ENCODE measurements at places on chromosomes 16 and 17.
A peak's percentile ranks its signal among the peaks of the same experiment; 100 is the strongest.

- DNase-seq = no peak
Measured at GRCh38 chr17:14306596-14306995, 5.7 kb downstream of the HS3ST3B1 start.

GRCh38 chr16:27476240-27476639, 73.5 kb downstream of the GTF3C1 start:
- DNase-seq = no peak

DNA sequence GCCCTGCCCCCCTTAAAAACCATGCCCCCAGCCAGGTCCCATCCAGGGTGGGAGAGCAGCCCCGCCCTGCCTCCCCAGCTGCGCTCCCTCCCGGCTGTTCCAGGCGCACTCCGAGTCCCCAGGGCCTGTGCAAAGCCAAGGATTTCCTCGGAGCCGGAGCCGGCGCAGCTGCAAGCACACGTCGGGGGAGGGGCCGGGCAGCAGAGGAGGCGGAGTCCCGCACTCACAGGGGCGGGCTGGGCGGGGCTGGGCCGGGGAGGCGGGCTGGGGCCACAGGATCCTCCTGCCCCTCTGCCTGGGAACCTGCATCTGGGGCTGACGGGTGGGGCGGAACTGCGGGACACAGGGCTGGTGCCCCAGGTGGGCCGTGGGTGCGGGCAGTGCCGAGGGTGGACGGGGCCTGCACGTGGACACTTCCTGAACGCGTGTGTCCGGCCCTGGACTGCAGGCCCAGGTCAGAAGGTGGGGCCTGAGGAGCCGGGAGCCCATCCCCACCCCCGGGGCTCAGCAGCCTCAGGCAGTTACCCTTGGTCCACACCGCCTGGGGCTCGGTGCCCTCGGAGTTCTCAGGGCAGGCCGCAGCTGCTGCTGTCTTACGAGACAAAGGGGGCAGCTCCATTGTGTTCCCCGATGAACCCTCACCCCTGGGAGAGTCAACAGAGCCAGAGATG, 24.0 kb upstream of the SSTR5 start:
- peak; percentile 33 for DNase-seq

- DNase-seq = no peak
Measured at GRCh38 chr17:61818225-61818624, 45.1 kb downstream of the BRIP1 start.

GRCh38 chr16:31348579-31348978, 6.4 kb upstream of the ITGAX start:
- DNase-seq = no peak

GRCh38 chr17:8151641-8152111, 528 bp downstream of the PER1 start:
- DNase-seq = peak; percentile 54

DNA sequence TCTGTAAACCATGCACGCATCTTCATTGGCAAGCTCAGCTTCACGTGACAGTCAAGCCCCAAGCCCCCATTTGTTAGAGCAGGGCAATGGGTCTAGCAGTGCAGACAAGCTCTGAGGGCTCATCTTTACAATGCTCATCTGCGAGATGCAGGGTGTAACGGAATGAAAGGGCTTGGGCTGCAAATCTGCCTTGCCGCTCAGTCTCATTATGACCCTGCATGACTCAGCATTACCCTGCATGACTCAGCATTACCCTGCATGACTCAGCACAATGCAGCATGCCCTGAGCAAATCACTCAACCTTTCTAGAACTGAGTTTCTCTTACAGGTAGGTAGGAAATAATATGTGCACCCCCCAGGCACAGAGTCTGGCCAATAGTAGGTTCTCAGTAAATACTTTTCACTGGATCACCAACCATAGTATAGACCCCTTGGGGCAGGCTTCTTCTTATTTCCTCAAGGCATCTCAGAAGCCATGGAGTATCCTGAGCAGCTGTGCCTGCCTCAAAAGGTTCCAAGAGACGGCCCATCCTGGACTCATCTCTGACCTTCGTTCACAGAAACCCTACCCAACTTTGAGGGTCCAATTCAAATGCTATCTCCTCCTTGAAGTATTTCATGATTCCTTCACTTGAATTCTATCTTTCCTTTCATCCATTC, 391.3 kb upstream of the CDH5 start:
- DNase-seq = no peak

- DNase-seq = no peak
Measured at GRCh38 chr16:29656688-29657523, 6.1 kb upstream of the SPN start.

DNA sequence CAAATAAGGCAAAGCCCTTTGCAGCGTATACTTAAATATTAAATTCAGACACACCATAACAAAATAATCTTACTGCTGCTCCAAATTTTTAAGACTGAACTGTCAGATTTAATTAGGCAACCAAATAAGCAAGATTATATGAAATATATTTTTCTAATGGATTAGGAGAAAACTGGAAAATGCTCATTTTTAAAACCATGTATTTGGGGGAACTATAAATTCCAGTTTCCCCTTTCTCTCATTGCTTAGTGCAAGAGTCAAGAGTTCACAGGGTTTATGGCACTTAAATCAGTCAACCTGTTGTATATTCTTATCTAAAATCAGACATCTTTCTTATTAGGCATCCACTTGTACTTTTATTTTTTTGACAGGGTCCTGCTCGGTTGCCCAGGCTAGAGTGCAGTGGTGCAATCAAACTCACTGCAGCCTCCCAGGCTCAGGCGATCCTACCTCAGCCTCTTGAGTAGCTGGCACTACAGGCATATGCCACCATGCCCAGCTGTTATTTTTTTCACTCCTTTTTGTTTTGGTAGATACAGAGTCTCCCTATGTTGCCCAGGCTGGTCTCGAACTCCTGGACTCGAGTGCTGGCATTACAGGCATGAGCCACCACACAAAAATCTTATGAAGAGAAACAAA, 2.1 kb upstream of the KANSL1 start:
- DNase-seq = no peak

GRCh38 chr16:50763211-50763610, 21.3 kb downstream of the CYLD start:
- no peak for DNase-seq

- DNase-seq = no peak
Measured at GRCh38 chr17:6356562-6356961, 78.4 kb downstream of the AIPL1 start.

DNA sequence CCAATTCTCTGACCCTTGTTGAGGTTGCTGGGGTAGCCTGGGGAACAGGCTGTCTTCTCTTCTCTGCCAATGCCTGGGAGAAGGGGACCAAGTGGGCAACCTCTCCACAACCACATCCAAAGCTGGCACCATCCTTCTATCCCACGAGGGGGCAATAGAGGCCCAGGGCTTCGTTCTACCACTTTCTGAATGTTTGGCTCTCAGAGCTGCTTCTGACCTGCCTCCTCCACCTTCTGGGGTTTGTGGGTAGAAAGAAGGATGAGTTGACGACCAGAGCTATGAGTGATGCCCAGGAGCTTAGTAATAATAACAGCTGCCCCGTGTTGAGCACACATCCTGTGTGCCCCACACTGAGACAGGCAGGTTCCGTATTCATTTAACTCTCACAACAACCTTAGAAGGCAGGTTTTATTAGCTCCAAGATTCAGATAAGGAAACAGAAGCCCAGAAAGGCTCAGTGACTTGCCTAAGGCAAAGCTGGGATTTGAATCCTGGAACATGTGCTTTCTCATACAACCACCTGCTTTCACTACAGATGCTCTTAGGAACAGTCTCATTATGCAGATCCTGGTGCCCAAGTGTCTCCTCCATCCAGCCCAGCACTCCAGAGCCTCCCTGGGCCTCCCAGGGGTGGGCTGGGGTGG, 11.1 kb downstream of the TSPOAP1 start:
- peak; percentile 79 for DNase-seq

GRCh38 chr17:29880031-29880430, 50.0 kb downstream of the SSH2 start:
- no peak for DNase-seq

- peak; percentile 30 for DNase-seq
Measured at GRCh38 chr17:18362698-18363100, 651 bp downstream of the SHMT1 start.

- DNase-seq = no peak
Measured at GRCh38 chr17:74502861-74503260, 28.4 kb downstream of the CD300LB start.

DNA sequence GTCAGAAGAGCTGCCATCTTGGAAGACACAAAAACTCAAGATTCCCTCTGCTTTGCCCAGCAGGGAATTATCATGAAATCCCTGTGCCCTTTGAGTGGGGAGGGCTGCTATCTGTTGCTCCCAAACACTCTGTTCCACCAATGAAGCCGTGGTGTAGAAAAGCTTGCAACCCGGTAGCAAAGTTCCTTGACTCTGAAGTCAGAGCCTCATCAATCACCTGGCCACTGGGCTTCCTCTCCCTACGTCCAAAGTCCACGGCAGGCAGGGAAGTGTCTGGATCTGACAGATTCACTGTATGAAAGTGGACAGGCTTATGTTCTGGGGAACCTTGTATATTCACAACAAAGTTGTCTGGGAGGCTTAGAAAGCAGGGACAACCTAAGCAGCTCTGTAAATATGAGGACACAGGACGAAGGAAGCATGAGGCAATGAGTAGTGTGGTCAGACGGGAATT, 343.3 kb downstream of the SLC39A11 start:
- no peak for DNase-seq

DNA sequence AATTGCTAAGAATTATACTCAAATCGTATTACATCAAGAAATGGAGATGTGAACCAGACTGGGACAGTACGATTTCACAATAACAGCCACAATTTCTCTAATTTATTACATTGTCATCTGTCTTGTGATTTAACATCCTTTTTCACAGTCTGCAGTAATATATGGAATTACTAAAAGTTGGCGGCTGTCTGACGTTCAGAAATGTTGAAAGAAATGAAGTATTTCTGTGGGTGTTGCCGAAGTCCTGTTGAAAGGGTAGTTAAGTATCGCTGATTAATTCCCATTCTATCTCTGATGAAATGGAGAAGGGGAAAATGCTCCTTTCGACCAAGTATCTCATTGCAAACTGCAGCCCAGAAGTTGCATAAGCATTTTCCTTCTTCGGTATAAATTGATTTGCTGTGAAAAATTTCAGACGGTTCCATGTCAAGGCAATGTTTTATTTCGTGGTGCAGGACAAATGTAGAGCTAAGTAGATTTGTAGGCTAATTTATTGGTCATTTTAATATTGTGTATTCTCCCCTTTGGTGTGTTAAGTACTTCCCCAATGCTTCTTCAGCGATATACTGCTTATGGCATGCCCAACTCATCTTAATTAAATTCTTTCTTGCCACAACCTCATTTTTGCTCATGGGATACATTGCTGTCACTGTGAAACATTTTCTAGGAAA, 775.2 kb upstream of the RBFOX1 start:
- no peak for DNase-seq

DNA sequence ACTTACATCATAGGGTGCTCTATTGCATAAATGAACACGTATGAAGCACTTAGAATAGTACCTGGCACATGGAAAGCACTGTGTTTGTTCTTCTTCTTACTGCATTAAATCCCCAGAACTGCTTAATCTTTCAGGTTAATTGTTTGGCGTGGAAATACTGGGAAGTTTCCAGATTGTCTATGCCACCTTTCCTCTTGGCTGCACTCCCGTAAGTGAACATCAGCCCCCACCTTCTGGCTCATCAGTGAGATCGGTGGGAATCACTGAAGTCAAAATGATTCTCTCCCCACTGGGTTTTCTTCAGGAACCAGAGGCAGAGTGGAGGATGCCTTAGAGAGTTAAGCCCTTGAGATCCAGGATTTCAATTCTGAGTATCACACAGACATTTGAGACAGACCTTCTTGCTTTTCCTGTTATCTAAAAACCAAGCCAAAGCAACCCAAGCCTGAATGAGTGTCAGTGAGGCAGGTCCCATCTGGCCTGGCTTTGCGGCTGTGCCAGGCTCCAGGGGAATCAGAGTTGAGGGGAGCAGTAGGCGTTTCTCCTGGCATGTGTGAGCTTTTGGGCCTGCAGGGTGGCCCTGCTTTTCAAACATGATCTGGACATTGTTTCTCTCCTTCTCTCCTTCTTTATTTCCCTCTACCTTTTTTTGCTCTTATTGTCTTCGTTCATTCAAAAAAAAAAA, 59.1 kb downstream of the OTOA start:
- no peak for DNase-seq

- no peak for DNase-seq
Measured at GRCh38 chr16:4370570-4371356, 885 bp upstream of the VASN start.

DNA sequence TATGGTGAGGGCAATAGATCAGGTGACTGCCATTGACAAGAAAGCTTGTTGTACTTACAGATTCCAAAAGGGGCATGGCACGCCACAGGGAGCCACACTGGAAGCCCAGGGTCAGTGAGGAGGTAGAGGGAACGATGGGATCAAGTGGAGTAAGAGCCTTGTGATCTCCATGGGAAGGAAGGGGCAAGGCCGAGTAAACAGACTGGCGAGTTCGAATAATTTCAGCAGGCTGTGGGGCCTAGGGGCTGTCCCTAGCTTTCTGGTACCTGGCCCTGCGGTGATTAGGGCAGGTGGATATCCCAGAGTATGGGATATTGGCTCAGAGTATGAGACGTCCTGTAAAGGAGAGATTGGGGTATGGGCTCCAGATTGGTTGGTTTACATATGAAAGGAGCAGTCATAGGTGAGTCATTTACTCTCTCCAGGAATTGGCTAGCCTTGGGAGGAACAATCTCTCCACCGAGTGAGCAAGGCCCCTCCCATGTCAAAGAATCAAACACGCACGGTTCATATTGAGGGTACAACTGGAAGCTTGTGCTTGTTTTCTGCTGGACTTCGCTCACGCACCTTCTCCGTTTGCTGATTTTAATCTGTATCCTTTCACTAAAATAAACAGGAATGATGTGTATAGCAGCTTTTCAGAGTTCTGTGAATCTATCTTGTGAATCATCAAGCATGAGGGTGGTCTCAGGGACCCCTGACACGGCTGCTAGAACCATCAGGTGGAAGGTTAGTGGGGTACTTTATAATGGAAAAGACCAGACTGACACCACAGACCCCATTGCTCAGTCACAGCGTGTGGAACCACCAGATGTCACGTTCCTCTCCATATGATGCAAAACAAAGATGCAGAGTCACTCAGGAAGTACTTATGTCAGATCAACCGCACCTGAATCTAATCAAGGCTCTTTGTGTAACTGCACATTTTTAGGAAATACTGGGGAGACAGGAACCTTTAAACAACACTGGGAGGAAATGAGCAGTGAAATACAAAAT, 27.9 kb downstream of the GABARAPL2 start:
- DNase-seq = no peak

DNA sequence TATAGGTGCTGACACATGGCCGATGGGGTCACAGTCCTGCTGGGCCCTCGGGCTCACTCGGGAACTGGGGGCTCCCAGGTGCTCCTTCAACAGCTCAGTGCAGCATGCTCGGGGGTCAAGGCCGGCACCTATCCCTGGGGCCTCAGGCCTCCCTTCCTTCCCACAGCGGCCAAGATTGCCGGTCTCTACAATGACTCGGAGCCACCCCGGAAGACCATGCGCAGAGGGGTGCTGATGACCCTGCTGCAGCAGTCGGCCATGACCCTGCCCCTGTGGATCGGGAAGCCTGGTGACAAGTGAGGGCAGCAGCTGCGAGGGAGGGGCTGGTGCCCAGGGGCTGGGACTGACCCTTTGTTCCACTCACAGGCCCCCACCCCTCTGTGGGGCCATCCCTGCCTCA, 6.9 kb downstream of the SULT1A2 start:
- DNase-seq = no peak

- no peak for DNase-seq
Measured at GRCh38 chr17:27065588-27065987, 228.3 kb upstream of the WSB1 start.

Measured in activated naive CD4-positive, alpha-beta T cell treated with anti-CD3 and anti-CD28 coated beads, Interleukin-2, amount 10 ng/mL, durations not matched to agents 7 days and 5 days (primary cell).